Stimulated activated CD4-positive, alpha-beta T cell treated with anti-CD3 and anti-CD28 coated beads, Interleukin-4, amount 100 ng/mL, for 4 hours (primary cell): ENCODE measurements at places on chromosomes 12 and 14.

- DNase-seq: no peak
These were observed at the start of gene FLRT2 for GRCh38 chr14:85529803-85530574. TSS of gene FLRT2 (plus strand) at chr14:85530144. CDS start at chr14:85621515, 91,371 bp downstream.

DNA sequence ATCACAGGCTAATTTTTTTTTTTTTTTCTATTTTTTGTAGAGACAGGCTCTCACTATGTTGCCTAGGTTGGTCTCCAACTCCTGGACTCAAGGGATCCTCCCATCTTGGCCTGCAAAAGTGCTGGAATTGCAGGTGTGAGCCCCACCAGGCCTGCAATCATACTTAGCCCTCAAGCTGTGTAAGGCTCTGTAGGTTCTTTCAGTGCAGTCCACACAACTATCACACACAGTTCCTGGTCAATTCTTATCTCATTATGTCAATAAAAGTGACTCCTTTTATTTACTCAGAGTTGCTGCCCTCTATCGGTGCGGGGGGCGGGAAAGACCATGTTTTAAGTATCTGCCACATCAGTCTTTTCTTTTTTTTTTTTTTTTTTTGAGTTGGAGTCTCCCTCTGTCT lies 29.0 kb downstream of the SLC2A3 start:
- peak; percentile 16 for DNase-seq

GRCh38 chr14:81337073-81337472 lies 63.1 kb downstream of the STON2 start:
- no peak for DNase-seq

GRCh38 chr12:100267603-100268281 lies 765 bp downstream of the SCYL2 start:
- DNase-seq: no peak

DNA sequence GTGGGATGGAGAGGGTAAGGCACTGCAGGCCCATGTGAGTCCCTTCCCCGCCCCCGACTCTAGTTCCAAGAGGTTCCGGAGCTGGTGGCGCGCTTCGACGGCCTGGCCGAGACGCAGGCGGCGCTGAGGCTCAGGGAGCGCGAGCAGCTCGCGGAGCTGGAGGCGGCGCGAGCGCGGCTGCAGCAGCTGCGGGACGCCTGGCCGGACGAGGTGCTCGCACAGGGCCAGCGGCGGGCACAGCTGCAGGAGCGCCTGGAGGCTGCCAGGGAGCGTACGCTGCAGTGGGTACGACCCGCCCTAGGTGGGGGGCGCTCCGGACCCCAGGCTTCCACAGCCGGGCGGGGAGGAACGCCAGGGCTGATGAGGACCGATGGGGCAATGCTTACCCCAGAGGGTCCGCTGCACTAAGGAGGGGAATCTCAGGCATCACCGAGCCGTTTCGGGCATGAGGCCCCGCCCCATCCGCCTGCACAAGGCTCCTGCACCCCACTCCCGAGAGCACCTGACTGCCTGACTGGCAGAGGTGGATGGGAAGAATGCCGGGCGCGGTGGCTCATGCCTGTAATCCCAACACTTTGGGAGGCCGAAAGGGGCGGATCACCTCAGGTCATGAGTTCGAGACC lies 4.9 kb downstream of the CFAP73 start:
- peak; percentile 24 for DNase-seq

DNA sequence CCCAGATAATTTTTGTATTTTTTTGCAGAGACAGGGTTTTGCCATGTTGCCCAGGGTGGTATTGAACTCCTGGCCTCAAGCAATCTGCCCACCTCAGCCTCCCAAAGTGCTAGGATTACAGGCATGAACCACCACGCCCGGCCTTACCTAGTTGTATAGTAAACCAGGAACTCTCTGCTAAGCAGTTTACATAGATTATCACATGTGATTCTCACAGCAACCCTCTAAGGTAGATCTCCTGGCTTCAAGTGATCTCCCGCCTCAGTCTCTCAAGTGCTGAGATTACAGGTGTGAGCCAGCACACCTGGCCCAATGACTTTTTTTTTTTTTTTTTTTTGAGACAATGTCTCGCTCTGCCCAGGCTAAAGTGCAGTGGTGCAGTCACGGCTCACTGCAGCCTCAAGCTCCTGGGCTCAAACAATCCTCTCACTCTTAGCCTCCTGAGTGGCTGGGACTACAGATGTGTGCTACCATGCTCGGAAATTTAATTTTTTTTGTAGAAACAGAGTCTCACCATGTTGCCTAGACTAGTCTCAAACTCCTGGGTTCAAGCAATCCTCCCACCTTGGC lies 26.0 kb upstream of the ATP2A2 start:
- no peak for DNase-seq

- no peak for DNase-seq
These were observed 125.5 kb downstream of the RPS29 start for GRCh38 chr14:49460662-49461061.

DNA sequence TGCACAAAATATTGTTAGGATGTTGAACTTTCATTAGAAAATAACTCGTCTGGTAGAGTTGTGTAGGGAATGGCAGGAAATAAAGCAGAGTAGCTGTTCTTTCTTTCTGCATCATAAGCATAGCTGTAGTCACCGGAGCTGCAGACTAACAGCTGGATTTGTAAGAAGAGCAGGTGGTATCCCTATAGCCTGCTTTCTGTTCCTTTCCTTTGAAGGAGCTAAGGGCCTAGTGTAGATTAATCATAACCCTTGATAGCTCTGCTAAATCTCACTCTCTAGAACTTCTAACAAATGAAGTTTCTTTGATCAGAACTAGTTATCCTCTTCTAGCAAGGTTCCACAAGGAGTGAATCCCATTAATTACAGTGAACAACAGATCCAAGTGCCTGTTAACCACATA lies 3.5 kb downstream of the LMO3 start:
- no peak for DNase-seq

DNA sequence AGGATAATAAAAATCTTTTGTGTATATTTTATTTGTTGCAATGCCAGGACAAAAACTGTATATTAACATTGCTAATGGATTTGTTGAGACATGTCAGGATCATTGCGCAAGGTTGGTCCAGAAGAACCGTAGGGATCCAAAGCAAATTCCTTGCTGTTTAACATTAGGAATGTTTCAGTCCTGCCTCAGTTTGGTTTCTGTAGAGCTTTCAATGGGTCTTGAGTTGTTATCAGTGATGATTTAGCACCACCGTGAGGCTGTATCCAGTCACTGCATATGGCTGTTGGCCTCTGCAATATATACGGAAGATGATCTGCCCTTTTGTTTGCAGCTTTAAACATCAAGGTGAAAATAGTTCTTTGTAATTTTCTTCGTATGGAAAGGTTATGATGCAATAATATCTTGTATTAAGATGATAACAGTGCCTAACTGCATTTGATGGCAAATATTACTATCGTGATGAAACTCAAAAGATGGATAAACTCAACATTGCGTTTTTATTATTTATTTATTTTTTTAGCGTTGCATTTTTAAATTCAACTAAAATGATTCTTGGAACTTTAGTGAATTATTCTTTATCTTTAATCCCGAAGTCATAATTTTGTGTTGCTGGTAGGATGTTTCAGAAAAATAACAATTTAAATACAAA lies 231.2 kb downstream of the AKAP6 start:
- DNase-seq: no peak

DNA sequence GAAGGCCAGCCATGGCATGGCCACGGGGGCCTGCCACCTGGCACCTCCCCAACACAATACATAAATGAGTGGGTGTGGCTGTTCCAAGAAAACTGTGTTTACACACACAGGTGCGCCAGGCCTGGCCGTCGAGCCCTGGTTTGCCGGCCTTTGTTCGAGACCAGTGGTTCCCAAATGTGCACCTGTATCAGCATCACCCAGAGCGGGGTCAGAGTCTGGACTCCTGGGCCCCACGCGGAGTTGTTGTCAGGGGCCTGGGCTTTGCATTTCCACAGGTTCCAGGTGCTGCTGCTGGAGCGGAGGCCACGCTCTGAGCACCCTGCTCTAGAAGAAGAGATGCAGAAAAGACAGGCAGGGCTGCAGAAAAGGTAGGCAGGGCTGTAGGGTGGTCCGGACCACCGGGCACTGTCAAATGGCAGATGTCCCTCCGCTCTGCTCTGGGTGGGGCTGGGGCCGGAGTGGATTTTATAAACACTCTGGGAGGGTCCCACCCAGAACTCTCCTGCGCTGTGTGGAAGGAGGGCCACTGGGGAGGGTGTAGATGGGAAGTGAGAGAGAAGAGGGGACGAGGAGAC lies 4.2 kb upstream of the ASPG start:
- DNase-seq: no peak

DNA sequence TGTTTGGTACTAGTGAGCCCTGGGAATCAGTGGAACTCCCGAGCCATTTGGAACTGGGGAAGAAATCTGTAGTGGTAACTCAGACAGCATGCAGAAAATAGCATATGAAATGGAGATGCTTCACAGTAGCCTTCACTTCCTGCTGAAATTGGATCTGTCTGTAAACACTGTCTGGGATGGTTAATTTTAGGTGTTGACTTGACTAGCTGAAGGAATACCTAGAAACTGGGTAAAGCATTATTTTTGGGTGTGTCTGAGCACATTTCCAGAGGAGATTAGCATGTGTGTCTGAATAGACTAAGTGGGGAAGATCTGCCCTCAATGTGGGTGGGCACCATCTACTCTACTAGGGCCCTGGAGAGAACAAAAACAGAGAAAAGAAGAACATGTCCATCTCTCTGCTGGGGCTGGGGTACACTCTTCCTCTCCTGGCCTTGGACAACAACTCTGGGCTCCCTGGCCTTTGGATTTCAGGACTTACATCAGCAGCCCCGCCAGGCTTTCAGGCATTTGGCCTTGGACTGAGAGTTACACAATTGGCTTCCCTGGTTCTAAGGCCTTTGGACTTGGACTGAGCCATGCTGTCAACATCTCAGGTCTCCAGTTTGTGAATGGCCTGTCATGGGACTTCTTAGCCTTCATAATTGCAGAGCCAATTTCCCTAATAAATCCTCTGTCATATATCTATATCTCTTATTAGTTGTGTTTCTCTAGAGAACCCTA lies 14.0 kb upstream of the CRADD start:
- no peak for DNase-seq

- no peak for DNase-seq
These were observed 6.7 kb upstream of the HOXC6 start for GRCh38 chr12:54021432-54022013.

DNA sequence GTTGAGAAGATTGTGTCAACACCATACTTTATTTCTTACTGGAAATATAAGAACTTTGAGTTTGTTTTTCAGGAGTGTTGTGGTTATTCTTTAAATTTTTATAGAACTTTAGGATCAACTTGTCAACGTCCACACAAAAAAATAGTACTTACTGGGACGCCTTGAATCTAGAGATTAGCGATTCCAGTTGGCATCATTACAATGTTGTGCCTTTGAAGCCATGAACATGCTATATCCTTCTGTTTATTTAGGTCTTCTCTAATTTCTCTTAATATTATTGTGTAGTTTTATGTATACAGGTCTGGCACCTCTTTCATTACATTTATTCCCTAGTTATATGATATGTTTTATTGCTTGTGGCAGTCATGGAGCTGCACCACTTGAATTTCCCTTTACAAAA lies 320.8 kb upstream of the CCDC196 start:
- no peak for DNase-seq

- DNase-seq: no peak
These were observed 237.1 kb downstream of the MED13L start for GRCh38 chr12:116040402-116040801.

GRCh38 chr14:60662982-60663381 lies 13.7 kb upstream of the SIX1 start:
- no peak for DNase-seq

DNA sequence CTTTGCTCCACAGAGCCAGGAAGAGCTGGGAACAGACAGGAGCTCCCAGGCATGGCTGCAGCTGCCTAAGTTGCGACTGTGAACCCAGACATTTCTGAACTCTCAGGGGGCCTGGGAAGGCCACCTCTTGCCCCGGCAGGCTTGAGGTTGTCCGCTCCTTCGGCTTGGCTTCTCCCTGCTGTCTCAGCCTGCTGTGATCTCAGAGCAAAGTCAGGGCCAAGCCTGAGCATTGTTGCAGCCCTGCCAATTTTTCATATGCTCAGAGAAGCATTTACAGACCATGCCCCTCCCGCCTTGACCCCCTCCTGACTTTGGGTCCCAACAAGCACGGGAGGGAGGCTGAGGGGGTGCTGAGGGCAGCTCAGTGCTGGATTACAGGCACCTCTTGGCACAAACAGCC lies 1439.1 kb upstream of the FLRT2 start:
- DNase-seq: no peak

GRCh38 chr12:96486751-96487613 lies 2.4 kb upstream of the CFAP54 start:
- no peak for DNase-seq

DNA sequence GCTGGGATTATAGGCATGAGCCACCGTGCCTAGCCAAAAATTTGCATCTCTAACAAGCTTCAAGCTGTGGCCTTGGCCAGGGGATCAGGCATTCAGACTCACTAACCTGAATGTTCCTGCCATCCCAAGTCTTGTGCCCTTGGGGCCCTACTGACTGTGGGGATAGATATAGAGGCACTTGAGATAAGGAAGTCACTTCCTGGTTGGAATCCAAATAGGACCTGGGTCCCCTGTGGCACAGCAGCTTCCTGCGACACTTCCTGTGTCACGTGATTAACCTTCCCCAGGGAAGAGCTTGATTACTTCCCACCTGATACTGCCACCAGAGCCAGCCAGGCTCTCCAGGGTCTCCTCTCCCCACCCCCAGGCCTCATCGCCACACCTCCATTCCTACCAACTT lies 128.2 kb downstream of the BCL11B start:
- no peak for DNase-seq

GRCh38 chr14:69008421-69008884 lies 29.4 kb upstream of the ACTN1 start:
- DNase-seq: no peak

- DNase-seq: no peak
These were observed 22.5 kb upstream of the FZD10 start for GRCh38 chr12:130139567-130140421.

- peak; percentile 44 for DNase-seq
These were observed 70.2 kb downstream of the ETV6 start for GRCh38 chr12:11719678-11720099.

- peak; percentile 40 for DNase-seq
These were observed 14.1 kb upstream of the TMEM119 start for GRCh38 chr12:108611884-108612415.
